Liver (tissue), 10 donors: ENCODE measurements at places on chromosomes 11 and 22.
A peak's percentile ranks its signal among the peaks of the same experiment; 100 is the strongest.

- DNase-seq: no peak
Measured at GRCh38 chr22:34783436-34783835, 282.5 kb upstream of the ISX start.

DNA sequence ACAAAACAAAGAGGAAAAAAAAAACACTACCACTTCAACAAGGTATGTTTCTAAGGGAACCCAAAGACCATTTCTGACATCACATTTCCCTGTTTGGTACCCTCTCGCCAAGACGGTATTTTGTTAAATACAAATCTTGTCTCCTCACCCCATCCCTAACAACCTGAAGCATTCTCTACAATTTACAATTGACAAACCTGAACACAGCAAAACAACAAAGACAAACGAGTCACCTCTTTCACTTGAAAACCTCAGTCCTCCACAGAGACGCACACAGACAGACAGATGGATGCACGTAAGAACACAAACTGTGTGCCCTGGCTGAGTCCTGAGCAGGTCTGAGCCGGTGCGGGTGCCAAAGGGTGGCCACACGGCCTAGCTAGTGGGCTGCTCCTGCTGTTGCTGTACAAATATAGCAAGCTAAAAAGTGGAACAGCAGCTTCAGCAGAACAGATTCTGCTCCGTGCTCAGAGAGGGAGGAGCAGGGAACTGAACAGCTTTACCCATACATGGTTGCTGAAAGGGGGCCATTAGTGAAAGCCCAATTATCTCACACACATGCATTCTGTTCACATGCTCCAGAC lies 28.5 kb downstream of the CELF1 start:
- no peak for DNase-seq

- DNase-seq: no peak
Measured at GRCh38 chr11:110984147-110984546, 261.4 kb upstream of the POU2AF2 start.

DNA sequence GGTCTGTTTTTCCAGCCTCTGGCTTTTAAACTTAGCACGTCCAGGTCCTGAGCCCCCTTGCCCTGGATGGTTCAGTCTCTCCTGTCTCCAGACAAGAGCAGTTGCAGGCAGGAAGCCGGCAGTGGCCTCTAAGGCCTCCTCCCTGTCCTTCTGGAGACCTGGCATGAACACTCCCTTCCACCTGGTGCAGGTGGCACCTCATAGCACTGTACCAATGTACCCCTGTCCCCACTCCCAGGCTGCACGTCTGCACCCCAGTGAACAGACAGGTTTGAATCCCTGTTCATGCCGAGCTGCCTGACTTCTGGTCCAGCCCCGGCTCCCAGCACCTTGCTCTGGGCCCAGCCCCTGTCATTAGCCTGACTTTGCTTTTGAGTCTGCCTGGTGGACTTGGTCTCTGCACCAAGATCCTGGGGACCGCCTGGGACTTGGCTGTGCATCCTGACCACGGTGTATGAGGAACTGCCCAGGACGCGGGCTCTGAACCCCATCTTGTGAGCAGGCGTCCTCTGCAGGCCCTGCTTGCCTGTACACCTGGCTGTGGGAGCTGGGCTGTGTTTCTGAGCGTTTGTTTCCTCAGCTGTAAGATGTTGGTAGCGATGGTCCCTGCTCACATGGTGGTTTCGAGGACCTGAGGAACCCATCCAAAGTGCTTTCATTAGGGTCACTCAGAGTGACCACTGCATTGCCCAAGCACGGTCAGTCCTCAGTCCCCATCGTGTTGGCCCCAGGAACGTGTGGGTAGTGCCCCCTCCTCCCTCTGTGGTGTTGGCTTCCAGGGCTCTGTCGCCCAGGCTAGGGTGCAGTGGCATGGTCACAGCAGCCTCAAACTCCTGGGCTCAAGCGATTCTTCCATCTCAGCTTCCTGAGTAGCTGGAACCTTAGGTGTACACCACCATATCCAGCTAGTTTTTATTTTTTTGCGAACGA lies 75.0 kb upstream of the SHANK2 start:
- no peak for DNase-seq

DNA sequence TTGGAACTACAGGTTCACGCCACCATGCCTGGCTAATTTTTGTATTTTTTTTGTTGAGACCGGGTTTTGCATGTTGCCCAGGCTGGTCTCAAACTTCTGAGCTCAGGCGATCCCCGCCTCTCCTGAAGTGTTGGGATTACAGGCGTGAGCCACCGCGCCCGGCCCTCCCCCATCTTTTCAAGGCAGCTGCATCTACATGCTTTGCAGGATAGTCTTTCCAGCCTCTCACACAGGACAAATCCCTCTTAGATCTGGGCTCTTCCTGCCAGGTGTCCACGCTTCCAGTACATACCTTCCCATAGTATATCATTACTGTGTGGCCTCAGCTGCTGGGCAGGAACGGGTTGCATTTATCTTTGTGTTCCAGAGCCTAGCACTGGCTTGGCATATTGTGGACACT lies 49.7 kb downstream of the C11orf96 start:
- DNase-seq: no peak

DNA sequence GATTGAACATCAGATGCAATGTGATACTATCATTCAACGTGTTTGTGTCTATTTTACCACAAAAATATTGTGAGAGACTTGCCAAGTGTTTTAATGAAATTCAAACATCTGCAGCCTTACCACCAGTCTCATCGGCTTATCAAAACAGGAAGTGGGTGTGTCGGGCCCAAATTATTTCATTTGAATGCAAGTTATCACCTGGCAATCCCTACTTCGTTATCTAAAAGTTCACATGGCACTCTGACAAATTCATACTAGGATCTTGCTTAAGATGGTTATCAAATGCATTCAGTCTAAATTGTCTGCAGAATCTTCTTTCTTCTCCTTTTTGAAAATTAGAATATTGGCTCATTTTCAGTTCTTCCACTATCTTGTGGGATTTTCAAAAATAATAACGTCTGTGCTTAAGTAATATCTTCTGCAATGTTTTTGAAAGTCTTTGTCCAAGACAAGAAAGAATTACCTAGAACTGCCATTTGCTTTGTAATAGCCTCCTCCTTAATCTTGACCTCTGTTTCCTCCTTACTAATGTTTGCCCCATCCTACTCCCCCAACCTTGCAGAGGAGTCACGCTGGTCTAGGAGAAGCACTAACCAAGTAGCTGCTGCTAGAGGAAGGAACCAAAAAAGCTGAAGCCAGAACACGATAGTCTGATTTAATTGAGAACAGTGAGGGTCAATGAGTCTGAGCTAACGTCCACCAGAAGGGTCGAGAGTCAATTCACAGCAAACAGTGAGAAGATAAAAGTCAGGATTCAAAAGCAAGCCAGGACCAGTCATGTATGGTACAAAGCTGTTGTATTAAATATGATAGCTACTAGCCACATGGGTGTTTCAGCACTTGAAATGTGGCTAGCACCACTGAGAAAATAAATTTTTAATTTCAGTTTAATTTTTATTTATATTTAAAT lies 10.2 kb upstream of the BIRC3 start:
- DNase-seq: no peak

- DNase-seq: no peak
Measured at GRCh38 chr11:128372977-128373376, 214.4 kb downstream of the ETS1 start.

GRCh38 chr11:134252346-134253187 lies 585 bp downstream of the THYN1 start:
- peak; percentile 39 for DNase-seq

GRCh38 chr22:25933158-25933788 lies 191.3 kb downstream of the MYO18B start:
- no peak for DNase-seq

DNA sequence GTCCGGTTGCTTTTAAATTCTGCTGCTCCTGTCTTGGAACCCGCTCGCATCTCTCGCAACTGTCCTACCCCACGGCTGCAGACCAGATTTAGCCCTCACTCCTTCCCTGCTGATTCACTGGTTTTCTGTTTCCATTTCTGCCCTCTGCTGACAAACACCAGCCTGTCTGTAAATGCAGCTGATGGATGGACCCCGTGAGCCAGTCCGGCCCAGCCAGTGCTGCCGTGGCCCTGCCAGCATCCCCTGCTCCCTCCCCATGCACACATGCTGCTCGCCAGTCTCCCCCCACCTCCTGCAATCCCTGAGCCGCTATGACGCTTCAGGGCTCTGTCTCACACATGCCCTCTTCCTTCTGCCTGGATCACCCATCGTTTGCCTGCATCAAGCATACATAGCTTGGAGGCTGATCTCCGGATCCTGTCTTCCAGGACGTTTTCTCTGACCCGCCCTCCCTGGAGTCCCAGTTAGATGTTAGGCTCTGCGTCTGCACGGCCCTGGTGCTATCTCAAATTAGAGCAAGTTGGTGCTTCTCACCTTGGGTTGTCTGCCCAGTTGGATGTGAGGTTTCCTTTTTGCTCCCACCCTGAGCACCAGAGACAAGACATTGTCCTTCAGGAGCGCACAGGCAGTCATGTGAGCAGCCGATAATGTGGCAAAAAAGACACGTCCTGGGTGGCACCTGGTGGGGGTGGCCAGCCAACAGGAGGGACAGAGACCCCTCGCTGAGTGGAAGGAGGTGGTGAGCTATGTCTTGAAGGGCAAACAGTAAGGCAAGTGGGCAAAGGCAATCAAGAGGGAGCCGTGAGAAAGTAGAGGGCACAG lies 4.3 kb upstream of the ACR start:
- DNase-seq: no peak

GRCh38 chr22:35961480-35962295 lies 66.9 kb downstream of the RBFOX2 start:
- no peak for DNase-seq

- DNase-seq: no peak
Measured at GRCh38 chr11:118917481-118918127, 8.1 kb downstream of the BCL9L start.

GRCh38 chr22:31891366-31892079 lies 52.8 kb upstream of the YWHAH start:
- no peak for DNase-seq

DNA sequence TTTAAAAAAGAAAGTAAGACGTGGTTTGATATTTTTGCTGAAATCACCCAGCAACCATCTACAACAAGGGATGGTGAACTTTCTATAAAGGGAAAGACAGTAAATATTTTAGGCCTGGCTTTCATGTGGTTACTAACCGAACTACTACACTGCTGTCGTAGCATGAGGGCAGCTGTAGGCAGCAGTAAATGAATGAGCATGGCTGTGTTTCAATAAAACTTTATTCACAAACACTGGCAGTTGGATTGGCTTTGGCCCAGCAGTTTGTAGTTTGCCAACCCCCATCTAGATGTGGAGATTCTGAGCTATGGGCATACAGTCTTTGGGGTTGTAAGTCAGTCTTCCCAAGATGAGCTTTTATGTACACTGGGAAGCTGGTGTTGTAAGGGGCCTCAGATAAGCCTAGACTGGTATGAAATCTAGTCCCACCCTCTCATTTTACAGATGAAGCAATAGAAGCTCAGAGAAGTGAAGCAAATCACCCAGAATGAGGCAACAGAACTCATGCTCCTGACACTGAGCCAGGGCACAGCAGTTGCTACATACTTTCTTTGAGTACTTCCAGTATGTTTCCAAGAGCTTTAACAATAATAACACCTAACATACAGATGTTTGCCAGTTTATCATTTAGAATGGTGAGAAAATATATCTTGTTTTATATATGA lies 204.4 kb downstream of the ADAMTS15 start:
- no peak for DNase-seq

GRCh38 chr11:14275076-14275475 lies 83.9 kb downstream of the RRAS2 start:
- DNase-seq: no peak

DNA sequence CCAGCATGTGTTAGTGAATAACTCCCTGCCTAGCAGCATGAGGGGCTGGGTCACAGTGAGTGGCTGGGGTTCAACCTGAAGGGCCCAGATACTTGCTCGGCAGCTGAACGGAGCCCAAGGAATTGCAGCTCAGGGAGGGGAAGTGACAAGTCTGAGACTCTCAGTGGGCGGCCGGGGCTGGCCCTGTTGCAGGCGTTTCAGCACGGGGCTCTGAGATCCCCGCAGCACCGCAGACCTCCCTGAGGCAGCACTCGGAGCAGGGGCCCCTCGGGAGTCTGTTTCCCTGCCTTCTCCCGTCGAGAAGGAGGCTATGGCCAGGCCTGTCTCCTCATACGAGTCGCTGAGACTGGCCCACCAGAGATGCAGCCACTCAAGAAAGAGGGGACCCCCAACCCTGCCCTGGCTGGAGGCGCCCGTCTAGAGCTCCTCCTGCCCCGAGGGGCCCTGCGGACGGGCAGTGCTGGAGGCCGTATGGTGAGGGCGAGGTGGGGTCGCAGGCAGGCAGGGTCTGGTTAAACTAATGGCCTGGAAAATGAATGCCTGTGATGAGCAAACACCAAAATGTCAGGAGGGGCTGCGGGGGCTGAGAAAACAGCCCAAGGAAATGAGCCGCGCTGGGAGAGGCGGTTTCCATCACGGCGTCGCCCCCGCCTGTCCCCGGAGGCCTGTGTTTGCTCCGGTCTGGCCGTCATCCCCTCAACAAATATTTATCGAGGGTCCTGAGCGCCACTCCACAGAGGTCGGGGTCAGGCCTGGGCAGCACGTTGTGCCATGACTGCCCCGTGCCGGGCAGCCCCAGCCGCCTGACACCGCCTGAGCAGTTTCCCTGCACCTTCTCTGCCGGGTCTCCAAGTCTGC lies 9.3 kb downstream of the TSSC4 start:
- no peak for DNase-seq
